ENCODE measurements at places on chromosomes 2 and 18.

GRCh38 chr18:1438967-1439366 lies 534.3 kb downstream of the ADCYAP1 start:
- no peak for DNase-seq

- no peak for DNase-seq
Measured at GRCh38 chr18:34729740-34730355, 19.8 kb downstream of the DTNA start.

- peak; percentile 9 for DNase-seq
Measured at GRCh38 chr2:157784169-157784822, 91.8 kb downstream of the ACVR1 start.

- DNase-seq, result no peak
Measured at GRCh38 chr2:153020201-153020600, 301.8 kb downstream of the ARL6IP6 start.

DNA sequence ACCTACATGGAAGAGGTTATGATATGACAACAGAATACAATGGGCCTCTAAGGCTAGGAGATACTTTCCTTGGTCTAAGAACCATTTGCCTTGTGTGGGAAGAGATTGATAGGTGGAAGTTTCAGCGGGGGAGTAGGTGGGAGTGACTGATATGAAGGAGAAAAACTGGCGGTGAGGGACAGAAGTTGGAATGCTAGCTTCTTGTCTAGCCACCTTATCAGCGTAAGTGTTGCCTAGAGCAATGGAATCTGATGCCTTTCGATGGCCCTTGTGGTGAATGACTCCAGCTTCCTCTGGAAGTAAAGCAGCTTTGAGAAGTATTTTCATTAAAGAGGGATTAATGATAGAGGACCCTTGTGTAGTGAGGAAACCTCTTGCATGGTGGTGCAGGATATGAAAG lies 121.3 kb upstream of the GULP1 start:
- DNase-seq, result no peak

GRCh38 chr2:78309460-78309859 lies 716.0 kb upstream of the REG3G start:
- no peak for DNase-seq

DNA sequence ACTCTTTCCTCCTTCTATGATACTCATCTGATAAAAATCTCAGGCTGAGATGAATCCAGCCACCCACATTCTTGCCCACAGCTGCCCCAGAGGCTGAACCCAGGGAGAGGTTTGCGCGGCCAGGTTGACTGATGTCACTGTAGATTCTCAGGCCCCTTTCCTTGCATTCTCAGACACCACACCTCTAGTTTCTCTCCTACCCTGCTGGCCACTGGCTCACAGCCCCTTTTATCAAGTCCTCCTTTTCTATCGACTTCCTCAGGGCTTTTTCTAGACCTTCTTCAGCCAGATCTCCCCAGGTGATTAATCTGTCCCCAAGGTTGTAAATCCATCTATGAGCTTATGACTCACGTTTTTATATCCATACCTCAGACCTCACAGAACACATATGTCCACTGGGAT lies 99.8 kb downstream of the TACR1 start:
- no peak for DNase-seq

DNA sequence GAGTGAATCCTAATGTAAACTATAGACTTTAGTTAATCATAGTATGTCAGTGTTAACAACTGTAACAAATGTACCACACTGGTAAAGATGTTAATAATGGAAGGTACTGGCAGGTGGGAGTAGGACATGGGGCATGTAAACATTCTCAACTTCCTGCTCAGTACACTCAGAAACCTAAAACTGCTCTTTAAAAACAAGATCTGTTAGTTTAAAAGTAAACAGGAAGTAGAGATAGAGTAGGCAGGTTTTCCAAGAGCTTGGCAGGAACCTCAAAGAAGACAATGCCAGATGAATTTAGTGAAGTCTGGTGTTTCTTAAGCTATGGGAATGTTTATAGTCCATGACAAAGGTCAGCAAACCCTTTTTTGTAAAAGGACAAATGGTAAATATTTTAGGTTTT lies 46.6 kb downstream of the CCDC138 start:
- DNase-seq, result no peak

GRCh38 chr2:234492717-234493485 lies 4.0 kb downstream of the ARL4C start:
- DNase-seq, result no peak
